ENCODE measurements at places on chromosomes 13 and 19.

- DNase-seq, result peak; percentile 99
Observed at GRCh38 chr19:1652471-1653299, at the start of gene TCF3. TSS of gene TCF3 (minus strand) at chr19:1652615. CDS start at chr19:1650248, 2,367 bp downstream.

DNA sequence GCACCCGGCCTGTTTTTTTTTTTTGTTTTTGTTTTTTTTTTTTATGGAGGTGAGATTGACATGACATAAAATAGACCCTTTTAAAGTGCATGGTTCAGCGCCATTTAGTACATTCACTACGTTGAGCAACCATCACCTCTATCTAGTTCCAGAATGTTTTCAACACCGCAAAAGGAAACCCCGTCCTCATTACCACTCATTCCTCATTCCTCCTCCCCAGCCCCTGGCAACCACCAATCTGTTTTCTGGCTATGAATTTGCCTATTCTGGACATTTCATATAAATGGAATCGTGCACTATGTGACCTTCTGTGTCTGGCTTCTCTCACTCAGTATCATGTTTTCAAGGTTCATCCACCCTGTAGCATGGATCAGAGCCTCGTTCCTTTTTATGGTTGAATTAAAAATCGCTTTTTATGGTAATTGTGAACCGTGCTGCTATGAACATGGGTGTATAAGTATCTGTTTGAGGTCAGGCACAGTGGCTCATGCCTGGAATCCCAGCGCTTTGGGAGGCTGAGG is 9.9 kb upstream of the ADGRE5 start:
- no peak for DNase-seq

DNA sequence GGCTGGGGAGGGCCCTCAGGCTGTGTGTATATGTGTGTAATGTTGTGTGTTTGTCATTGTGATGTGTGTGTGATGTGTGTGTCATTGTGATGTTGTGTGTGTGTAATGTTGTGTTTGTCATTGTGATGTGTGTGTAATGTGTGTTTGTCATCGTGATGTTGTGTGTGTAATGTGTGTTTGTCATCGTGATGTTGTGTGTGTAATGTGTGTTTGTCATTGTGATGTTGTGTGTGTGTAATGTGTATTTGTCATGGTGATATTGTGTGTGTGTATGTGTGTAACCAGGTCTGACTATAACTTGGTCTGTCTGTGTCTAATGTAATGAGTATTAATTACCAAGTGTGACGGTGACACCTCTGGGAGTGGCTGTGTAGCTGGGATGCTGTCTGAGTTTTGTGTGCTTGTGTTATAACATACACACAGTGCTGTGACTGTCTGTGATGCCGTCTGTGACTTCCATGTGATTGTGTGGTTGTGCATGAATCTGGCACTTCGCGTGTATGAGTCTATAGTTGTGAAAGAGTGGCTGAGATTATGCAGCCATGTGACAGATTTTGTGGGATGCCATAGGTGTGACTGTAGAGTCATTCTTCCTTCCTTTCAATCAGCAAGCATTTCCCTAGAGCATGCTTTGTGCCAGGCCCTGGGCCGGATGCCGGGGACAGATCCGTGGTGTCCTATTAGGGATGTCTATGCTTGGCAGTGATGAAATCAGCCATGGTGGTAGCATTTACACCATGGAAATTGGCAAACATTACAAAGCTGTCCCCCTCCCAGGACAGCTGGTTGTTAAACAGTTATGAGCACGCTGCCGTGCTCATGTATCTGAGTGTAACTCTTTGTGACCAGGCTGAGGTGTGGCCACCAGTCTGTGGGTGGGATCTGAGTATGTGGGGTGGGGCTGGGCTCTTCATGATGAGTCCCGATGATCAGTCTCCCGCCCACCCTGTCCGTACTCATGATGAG is 6.4 kb downstream of the TNFSF14 start:
- peak; percentile 87 for DNase-seq

DNA sequence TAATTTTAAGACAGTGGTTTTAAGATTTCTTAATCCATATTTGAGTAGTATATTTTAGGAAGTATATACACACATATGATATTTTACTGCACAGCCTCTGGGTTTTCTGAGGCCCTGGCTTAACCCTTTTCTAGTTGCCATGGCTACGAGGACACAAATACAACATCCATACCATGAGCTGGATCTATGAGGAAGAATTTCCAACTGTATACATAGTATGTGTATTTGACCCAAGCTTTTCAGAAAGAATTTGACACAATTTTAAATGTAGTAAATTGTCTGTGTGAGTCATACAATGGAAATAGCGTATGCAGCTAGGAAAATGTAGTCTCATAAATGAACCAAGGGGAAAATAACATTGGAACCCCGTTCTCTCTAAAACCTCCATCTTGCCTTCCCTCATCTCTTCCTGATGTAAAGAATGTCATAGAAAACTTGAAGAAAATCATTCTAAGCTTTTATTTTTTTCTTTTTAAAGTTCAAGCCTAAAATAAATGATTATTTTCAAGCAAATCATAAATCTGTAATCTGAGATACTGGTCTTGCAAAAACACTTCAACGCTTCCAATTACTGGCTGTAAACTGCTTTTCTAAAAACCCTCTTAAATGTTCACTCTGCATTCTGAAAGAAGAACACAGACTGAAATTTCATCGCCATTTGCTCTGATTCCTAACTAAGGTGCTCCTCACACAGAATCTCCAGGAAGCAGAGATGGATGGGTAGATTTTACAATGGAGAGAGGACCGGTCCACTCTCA is 172.4 kb downstream of the LACC1 start:
- no peak for DNase-seq

DNA sequence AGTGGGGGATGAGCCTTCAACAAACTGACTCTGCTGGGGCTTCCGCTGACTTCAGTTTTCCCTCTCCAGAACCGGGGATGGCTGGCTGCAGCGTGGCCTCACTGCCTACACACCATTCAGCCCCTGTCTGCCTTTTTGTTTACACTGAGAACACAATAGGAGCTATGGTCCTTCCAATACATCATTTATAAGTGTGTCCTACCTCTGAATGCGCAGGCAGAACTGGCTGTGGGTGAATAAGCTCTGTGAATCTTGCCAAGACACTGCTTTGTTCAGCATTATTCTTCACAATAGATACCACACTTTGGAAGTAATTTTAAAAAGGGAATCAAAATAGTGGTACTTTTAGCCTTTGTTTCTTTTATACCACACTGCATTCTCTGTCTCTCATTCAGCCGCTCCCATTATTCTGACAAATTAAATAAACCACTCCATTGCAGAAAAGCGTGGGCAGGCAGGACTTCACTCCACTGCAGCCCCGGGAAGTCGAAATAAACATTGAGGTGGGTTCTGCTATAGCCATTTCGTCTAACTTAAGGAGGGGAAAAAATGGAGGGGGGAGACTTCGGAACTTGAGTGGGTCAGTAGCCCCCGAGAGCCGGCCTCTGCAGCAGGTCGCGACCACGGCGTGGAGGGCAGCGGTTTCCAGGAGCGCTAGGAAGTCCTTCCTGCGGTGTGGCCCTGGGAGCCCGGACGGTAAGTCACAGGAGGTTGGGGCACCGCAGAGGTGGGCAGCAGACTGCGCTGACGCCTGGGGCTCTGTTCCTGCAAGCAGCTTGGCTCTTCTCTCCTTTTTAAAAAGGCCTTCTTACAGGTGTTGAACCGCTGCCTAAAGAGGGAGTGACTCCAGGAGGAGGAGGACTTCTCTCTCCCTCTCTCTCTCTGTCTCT is 94.8 kb upstream of the SOX1 start:
- no peak for DNase-seq

DNA sequence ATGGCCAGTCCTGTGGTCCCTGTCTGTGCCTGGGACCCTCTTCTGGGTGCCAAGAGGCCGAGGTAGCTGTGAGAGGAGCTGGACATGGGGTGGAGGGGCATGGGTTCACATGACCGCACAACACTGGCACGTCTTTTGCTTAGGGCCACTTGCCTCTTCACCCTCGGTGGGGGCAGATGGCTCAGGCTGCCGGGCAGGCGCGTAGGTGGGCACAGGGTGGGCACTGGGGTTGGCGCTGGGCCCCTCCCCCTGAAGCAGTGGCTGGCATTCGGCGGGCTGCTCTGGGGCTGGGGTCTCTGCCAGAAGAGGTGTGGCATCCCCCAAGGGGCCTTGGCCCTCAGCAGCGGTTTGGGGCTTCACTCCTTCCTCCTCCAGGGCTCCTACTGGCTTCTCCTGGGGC is 8.4 kb downstream of the PALM3 start:
- no peak for DNase-seq

DNA sequence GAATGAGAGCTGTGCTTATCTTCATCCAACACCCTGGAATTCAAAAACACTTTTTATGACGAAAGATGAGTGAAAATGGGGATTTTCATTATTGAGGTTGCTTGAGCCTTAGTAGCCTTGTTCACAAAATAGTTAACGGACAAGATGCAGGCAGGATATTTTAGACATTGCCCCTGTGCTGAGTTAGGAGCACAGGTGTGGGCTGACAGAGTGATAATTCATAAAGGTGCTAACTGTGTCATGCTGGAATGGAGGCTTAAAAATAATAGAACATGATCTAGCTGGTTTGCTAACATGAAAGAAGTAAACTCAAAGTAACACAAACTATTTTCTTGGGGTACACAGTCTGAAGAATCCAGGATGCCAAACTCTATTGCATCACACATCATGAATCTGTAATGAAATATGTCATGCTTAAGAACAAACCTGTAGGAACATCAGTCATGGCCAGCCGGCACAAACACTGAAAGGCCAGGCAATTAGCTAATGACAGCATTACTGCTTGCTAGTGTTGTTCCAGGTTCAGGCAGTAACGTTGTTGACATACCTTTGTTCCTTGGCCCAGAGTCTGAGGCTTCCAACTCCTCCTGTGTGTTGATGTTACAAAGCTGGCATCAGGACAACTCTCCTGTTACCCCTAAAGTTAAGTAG is 55.3 kb downstream of the FRY start:
- DNase-seq, result no peak

DNA sequence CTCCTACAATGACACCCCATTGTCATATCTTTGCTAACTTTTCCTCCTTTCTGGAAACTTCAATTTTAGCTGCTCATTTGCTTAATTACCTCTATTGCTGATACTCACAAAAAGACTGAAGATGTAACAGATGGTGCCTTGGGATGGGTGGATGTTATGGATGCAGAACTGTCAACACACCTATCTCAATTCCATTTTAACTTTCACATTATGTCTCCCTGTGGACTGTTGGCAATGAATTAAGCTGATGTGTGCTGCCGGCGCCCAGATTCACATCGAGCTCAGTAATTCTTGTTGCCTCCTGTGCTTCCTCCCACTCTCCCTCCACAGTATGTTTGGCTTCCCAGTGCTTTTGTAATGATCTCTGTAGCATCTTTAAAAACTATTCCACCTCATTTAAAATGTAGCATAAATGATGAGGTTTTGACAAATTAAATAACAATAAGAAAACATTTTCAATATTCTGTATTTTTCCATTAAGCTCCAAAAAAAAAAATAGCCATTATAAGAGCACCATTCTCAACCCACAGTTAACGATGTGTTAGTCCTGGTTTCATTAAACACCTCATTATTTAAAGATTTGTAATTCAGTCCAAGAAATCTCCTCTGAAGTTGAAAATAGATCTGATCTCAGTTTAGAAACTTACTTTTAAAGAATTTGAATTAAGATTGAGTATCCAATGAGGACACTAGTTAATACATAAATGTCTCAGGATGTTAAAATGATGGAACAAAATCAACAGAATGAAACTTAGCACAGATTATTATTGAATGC is 99.9 kb upstream of the FAM216B start:
- DNase-seq, result no peak

DNA sequence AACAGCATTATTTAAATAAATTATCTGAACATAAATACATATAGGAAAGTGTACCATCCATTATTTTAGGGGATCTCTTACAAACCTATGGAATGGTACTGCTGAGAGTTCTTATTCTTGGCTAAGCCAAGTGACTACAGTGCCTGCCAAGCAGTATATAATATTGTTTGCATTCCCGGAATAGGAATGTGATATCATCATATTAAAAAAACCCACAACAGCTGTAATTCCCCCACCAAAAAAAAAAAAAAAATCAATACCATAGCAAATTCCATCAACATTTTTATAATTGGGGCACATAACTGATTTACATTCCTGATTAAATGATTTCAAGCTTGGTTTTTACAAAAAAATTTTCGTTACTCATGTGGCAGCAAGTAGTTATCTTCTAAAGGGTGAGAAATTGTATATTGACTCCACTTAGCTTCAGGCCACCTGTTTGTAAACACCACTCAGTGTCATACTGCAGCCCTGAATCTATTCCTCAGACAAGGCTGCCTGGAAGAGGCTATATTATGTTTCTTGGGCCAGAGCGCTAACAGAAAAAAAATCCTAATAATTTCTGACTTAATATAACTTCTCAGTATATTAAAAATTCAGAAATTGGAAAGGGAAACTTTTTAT is 278.1 kb downstream of the DNAJC15 start:
- DNase-seq, result no peak

DNA sequence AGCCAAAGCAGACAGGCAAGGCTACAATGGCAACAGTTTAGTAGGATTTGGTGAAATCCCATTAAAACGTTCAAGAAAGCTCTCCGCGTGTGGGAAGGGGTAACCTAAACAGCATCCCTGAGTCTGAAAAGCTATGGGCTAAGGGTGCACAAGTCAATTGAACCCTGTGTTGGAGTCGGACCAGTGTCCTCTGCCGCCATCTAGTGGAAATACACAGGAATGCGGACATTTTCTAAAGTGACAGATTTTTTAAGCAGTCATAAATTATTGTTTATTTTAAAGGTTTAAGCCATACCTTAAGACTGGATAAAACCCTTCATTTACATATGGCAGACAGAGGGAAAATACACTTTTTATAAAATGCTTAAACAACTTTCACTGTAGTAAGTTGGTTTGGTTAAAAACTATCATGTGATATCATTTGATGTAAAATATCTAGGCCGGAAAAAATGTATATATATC is 26.5 kb upstream of the LSM14A start:
- DNase-seq, result peak; percentile 72
